ENCODE measurements at places on chromosomes 6 and 20.

GRCh38 chr6:42269974-42270510 lies 52.4 kb upstream of the MRPS10 start:
- no peak for DNase-seq

DNA sequence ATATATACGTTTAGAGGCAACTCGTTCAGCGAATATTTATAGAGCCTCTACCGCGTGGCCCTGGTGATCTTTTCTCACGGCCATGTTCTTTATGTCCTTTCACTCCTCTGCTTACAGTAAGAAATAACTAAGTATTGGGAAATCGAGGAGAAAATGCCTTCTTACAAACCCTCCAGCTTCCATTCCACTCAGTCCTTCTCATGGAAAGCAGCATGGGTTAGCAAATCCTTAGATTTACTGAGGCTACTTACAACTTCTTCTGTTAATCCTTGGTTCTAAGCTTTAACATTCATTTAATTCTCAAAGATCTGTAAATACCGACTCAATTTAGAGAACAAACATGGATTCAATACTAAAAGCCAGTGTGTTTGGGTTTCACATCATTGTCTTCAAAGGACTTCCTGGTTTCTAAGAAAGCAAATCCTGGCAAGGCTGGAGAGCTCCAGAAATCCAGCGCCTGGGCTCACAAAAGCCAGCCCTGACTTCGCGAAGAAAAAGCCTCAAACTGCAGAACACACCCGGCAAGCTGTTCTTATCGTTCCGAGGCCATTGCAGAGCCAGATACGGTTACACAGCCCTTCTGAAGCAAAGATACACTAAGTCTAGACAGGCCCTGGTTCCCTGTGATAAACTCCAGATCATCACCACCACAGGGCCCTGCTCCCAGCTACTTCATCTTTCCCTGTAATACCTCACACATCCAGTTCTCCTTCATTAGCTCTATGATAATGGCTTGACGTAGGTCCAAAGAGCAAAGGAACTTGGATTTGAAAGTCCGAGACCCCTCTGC lies 19.2 kb downstream of the AGPAT4 start:
- DNase-seq: no peak

GRCh38 chr20:20812136-20812535 lies 99.7 kb upstream of the RALGAPA2 start:
- no peak for DNase-seq

DNA sequence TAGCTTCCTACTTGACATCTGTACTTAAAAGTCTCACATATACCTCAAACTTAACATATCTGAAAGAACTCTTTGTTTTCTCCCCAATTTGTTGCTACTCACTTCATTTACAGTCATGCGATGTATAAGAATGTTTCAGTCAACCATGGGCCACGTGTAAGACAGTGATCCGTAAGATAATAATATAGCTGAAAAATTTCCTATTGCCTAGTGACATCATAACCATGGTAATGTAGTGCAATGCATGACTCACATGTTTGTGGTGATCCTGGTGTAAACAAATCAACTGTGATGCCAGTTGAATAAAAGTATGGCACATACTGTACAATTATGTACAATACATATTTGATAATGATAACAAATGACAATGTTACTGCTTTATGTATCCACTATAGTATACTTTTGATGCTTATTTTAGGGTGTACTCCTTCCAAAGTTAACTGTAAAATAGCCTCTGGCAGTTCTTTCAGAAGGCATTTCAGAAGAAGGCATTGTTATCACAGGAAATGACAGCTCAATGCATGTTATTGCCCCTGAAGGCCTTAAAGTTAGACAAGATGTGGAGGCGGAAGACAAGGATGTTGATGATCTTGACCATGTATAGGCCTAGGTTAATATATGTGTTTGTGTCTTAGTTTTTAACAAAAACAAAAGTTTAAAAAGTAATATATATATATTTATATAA lies 579.0 kb downstream of the EPHA7 start:
- DNase-seq: no peak

DNA sequence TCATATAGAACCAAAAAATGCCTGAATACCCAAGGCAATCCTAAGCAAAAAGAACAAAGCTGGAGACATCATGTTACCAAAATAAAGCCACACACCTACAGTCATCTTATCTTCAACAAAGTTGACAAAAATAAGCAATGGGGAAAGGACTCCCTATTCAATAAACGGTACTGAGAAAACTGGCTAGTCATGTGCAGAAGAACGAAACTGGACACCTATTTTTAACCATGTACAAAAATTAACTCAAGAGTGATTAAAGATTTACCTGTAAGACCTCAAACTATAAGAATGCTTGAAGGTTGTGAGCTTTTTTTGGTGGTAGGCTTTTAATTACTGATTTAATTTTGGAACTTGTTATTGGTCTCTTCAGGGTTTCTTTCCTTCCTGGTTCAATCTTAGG lies 236.0 kb upstream of the DEFB112 start:
- no peak for DNase-seq

DNA sequence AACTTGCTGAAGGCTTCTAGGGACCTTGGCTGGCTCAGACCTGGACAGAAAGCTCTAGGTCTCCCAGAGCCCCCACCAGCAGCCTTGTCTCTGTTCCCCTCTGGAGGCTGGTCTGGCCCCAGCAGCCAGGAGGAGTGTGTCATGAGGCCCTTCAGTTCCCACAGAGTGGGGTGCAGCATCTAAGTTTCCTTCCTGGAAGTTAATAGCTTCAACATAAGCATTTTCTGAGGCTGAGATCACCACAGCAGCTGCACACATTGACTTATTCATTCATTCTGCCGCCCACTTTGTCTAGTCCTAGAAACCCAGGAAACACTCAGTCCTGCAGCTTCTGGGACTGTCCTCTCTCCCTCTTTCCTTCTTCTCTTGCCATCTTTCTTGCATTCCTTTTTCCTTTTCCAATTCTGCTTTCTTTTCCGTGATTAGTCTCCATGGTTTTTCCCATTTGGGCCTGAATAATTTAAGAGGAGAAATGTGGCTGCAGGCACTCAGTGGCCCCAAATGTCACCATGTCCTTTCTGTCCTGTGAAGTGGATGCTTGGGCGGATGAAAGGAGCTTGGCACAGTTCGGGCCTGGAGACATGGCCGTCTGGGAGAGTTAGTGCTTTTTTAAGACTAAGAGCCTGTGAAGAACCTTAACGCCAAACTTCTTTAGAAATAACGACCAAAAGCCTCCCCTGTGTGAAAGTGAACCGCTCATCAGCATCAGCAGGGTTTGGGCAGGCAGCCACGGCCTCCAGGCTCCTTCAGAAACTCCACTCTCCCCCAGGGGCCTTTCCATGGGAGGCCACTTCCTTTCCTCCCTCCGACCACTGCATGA lies 31.0 kb upstream of the PCMTD2 start:
- no peak for DNase-seq

- no peak for DNase-seq
Measured at GRCh38 chr6:125157725-125158124, 4.2 kb downstream of the TPD52L1 start.

DNA sequence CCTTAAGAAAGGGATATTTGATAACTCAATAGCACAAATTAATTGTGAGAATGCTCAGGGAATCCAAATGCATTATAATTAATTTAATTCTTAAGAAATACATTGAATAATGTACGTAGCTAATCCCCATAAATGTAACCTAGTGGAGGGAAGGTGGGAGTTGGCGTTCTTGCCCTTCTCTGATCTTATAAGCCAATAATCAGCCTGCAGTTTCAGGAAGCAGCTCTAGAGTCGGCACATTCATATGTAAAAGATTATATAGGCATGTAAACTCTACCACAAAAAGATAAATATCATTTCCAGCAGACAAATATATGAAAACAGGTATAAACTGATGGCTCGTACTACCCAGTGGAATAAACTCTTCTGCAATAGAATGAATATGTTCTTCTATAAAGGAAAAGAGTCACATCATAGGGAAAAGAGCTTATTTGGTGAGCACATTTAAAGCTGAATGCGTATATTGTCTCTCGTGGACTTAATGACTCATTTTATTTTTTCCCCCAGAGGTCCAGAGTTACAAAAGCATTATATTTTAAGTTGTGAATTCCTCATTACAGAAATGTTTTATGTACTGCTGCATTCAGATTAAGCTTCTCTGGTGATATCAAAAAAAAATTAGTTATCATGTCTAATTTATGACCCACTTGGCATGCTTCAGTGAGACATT lies 112.2 kb downstream of the TFAP2A start:
- DNase-seq: no peak

- no peak for DNase-seq
Measured at GRCh38 chr20:21047981-21048380, 58.2 kb downstream of the LINC00237 start.

GRCh38 chr6:16717275-16717942 lies 43.9 kb downstream of the ATXN1 start:
- DNase-seq: no peak

DNA sequence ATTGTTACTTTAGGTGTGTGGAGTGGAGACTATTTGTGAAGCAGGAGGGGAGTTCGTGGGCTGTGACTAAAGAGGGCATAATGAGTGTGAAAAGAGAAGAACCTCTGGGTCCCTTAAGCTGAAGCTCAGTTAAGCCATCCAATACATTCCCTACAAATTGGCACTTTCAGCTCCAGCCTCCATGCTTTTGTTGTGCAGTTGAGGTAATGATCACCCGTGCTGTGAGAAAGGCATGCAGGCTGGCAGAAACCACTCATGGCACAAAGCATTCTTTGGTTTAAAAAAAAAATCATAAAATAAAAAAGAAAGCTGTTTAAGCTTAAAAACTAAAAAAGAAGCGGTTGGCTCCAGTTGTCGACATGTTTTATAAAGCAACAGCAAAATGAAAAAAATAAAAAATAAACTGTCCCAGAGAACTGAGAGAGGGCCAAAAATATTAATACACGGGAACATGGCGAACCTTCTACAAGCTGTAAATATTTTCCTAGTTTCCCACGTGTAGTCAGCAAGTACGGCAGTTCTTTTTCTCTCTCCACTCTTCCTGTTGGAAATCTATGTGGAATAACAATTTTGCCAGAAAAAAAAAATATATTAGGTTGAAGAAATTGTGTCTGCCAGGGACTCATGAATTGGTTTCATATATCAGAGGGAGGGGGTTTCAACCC lies 82.2 kb downstream of the ANKRD60 start:
- peak; percentile 0 for DNase-seq

DNA sequence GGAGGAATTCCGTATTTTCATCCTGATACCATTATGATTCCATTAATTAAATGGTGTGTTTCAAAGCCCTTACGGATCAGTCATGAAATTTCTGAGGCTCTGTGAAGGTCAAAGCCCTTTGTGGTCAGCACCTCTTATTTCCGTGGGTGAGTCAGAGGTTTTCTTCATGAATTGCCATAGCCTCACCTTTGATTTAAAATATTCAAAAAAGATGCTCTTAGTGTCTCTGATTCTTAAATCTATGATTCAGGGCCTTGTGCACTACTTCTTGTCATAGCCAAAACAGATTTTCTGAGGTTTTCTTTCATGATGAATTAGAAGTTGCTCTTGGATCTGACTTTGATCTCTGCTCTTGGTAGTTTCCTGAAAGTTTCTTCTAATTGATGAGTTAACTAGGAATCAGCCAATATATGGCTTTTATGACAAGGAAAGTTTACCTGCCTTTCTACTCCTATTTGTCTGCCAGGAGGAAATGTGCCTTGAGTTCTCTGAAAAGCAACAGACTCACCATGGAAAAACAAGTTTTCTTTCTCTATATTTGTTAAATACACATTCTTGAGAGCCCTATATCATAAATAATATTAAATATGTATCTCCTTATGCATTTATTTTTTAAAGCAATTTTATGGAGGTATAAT lies 613.0 kb downstream of the UTRN start:
- DNase-seq: no peak

- no peak for DNase-seq
Measured at GRCh38 chr6:99415446-99415845, 9.7 kb downstream of the PNISR start.

Measured in pancreas (tissue), 10 donors.